ENCODE measurements at places on chromosomes 16 and 17.
A peak's percentile ranks its signal among the peaks of the same experiment; 100 is the strongest.

DNA sequence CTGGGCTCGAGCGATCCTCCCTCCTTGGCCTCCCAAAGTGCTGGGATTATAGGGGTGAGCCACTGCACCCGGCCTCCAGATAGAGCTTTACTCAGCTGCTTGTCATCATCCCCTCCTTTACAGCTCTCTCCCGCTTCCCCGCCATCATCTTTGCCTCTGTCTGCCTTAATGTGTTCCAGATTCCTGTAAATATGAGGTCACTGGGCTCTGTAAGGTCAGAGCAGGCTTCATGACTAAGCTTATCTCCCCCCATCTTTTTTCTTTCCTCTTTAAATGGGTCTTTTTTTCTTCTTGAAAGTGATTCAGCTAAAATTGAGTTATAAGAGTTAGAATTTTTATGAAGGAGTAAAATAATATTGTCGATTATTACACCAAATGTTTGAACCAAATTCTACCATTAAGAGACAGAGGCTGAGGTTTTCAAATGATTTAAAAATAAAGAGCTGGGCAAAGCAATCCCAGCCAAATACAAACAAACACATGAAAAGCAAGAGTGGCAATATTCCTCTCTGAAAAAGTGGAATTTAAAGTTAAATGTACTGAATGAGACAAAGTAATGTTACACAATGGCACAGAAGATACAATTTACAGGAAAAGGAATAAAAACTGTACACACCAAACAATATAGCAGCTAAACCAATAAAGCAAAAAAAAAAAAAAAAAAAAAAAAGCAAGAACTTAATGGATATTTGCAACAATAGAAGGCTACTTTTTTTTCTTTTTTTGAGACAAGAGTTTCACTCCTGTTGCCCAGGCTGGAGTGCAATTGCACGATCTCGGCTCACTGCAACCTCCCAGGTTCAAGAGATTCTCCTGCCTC, 62.1 kb downstream of the CRISPLD2 start:
- DNase-seq, result no peak

DNA sequence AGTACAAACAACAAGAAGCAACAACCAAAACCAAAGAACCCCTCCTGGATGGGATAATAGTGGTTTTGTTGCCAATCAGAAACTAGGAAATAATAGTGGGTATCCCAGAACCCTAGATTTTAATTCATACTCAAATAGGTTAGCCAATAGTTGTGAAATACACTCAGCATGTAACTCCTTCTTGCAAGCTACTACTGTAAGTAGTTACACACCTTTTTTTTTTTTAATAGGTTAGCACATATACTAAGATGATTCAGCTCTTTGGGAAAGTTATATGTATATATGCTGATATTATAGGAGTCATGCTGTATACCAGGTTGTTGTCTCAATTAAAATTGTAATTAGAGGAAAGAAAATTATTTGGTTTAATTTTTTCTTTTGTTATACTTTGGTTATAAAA, 92.5 kb upstream of the HAS3 start:
- DNase-seq, result no peak

- DNase-seq, result no peak
These were observed 69.5 kb downstream of the AIPL1 start for GRCh38 chr17:6365200-6365943.

- DNase-seq, result no peak
These were observed 100.8 kb upstream of the CORO6 start for GRCh38 chr17:29723278-29724047.

GRCh38 chr16:73432850-73433730, 385.2 kb upstream of the ZFHX3 start:
- DNase-seq, result peak; percentile 84

DNA sequence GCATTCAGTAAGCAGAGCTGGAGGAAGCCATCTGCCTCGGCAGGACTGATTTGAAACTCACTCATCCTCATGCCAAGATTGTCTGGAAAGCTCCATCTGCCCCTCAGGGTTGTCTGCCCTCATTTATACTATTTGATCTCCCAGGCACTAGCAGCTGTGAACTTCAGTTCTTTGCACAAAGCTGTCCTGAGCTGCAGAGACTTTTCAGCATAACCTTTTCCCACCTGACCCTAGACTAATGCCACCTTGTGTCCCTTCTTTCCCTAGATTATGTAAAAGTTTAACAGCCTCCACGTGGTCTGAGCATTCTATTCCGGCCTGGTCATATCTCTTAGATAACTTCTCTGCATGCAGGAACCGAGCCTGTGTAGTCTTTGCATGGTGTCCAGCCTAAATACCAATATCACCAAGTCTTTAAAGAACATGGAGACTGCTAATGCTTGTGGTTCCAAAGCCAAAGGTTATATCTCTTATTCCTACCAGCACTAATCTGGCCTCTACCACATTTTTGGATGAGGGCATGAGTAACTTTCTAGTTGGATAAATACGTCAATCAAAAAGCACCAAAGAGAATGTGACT, 29.1 kb downstream of the STAT5A start:
- DNase-seq, result no peak

- DNase-seq, result no peak
These were observed 3.3 kb downstream of the SLC6A4 start for GRCh38 chr17:30232015-30232823.

DNA sequence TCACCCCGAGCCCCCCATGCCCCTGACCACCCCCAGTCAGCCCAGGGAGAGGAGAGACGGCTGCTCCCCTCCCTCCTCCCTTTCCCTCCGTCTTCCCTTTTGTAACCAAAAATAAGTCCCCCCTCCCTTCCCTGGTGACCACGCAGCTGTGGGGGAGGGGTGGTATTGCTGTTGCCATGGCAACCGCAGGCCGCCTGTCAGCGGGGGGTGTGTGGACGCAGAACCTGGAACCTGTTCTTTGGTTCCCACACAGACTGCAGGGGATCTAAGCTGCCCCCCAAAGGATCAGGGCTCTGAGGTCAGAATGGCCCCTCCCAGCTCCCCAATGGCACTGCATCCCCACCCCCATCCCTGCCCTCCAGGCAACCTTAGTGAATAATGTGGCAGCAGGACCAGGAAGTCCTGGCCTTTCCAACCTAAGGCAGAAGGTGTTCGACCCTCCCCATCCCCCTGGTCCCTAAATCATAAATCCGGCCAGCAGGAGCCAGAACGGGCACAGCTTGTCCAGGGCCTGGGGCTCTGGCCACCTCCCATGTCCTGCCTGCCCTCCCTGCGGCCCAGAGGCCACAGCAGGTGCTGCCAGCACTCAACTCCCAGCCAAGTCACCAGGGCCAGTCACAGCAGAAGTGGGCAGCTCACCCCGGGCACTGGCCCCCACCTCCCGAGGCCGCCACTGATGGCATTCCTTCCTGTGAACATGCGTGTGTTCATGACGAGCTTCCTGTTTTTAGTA, 12.0 kb downstream of the CA4 start:
- no peak for DNase-seq

DNA sequence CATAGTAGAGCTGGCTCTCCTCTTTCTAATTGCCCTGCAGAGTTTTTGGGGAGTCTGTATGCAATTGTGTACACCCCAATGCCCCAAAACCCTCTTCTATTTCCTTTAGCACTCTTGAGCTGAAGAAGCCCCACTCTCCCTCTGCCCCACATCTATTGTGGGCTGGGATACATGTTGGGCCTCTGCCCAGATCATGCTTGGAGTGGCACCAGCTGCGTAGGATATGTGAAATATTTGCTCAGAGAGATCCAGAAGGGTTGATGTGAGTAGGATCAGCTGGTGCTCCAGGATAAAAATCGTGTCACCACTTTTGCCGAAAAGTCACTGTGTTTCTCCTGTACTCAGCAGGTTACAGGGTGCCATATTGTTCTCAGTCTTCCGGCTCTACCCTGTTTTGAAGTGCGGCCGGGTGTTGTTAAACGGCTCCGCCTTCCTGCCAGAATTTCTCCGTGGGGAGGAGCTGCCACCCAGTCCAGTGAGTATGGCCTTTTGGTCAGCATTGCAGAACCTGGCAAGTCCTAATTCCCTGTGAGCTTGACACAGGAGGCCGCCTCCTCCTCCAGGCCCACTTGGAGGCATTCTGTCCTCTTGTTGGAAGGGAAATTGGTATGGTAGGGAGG, 664.5 kb downstream of the WWOX start:
- DNase-seq, result no peak

DNA sequence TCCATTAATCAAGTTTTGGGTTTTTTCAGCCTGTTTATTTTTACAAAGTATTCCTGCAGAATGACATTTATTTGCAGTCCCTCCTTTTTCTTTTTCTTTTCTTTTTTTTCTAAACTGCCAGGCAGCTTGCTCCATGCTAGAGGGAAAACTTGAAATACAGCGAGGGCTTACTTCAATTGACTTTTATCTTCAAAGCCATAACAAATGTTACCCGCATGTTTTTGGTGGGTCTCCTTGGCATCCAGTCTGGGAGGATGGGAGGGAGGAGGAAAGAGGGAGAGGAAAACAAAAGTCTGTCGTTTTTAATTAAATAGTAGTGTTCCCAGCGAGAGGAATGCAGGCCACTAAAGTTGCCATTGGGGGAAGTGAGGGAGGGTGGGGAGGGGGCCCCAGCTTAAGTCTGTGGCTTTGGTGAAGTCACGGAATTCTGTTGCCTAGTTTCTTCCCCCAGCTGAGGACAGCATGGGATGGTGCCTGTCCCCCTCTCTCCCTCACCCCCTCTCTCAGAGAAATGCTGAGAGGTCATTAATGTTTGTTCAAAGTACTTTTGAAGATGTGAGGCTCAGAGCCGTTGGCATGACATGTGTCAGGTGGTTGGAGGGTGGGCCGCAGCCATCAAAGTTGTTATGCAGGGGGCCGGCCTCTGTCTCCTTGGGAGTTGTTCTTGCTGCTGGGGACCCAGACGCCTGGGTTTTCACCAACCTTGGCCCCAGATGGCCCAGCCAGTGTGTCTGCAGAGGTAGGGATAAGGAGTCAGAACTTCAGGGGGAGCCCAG, 2.9 kb downstream of the NKD1 start:
- no peak for DNase-seq

DNA sequence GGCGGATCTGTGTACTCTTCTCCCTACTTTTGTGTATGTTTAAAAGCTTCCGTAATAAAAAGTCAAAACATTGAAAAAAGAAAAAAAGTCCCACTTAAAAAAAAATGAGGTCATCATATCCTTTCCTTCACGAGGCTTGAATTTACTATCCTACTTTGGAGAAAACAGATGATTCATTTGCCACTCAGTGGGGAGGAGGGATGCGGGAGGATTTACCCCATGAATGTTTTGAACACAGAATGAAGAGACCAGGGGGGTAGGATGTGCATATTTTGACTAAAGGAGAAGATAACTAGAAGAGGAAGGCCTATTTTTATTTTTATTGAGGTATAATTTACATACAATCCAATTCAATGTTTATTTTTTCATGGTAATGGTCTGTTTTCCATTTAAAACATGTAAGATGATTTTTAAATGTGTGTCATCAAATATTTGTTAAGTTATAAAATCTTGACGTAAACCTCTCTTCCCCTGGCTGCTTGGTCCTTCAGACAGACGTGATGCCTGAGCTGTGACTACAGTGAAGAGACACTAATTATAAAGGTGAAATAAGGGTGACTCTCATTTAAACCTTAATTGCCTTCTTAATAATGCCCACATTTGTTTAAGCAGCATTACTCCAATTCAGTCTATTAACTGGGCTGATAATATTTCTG, 135.4 kb upstream of the AXIN2 start:
- no peak for DNase-seq

DNA sequence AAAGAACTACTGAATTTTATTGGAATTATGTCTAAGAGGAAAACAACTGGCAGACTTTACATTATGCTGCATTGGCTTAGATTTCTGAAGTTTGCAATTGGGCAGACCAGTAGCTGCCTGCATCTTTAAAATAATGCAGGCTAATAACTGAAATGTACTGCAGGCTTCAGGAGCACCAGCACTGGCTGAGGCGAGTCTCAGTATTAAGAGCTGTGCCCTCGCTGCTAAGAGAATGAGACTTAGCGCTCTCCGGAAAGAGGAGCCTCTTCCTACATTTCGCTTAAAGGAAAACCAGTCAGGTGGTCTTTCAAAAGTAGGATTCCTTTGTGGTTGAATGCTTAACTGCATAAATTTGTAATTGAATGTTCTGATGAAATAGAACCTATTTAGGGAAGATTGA, 885 bp downstream of the CNTNAP4 start:
- no peak for DNase-seq

- DNase-seq, result no peak
These were observed 277.1 kb downstream of the CEP112 start for GRCh38 chr17:65914784-65915342.
